ENCODE measurements at places on chromosomes 5 and 9. TPM values are rescaled to one million over a fixed set of nuclear protein-coding genes. Genes with fewer than 3 reads are reported as not detected.

DNA sequence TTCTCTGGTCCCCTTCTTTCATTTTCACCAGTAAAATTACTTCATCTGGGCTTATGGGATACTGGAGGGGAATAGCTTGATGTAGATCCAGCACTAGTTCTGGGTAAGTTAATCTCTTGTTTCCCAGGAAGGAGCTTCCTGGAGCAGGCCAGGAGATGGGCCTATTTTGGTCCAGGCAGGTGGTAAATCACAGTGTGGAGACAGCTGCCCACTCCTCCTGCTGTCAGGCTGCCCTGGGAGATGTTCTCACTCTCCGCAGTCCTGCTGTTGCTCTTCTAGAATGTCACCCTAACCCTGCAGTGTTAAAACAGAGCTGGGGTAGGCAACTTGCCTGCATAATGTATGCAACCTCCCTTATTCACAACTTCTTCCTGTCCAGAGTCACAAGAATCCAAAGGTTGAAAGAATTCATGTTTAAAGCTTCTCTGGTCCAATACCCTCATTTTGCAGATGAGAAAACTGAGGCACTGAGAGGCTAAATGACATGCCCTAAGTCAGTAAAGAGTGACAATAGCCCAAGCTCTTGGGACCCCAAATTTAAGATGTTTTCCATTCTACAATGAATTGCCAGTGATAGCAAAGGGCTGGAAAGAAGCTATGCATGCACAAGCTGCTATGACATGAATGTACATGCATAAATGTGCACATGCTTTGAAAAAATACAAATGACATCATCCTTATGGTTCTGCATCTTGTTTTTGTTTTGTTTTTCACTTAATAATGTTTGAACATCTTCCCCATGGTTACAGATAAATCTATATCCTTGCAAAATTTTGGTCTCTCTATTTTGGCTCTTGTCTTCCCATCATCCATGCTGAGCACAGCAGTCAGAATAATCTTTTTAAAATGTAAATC lies 71.8 kb upstream of the ADRA1B start:
- DNase-seq: no peak

LCNL1 gene
- total RNA-seq: not detected

GABRP gene
- 0.43 TPM for total RNA-seq

DNA sequence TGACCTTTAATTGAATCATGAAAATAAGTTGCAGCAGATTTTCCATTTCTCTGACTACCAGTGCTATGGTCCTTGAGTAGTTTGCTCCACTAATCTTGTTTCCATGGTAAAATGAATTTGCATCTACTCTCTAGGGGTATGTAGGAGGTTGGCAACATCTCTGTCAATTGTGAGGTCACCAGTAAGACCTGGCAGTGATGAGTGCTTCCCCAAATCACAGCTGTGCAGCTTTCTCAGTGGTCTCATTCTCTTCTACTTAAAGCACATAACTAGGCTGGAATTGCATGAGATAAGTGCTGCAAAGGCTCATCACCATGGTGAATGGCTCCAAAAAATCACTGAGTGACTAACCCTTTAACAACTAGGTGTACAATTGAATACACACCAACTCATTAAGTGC lies 36.3 kb downstream of the ADAMTS19 start:
- no peak for DNase-seq

GRCh38 chr5:42338136-42338535 lies 85.1 kb upstream of the GHR start:
- DNase-seq: no peak

GRCh38 chr9:133521122-133522072 lies 3.4 kb downstream of the MYMK start:
- DNase-seq: no peak

DNA sequence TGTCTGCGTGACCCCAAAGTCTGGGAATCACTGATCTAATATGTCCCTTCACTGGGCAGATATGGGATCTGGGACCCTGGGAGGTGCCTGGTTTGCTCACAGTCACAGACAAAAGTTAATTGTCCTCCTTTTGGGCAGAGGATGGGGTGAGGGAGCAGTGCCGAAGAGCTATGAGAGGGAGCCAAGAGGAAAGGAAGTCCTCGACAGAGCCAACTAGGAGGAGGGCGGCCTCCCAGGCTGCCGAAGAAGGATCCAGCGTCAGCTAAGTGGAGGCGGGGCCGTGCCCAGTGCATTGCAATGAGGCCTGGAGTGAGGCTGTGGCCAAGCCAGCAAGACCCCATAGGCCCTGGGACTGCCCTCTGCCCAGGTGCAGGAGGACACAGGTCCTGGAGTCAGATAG lies 11.4 kb downstream of the AIF1L start:
- DNase-seq: no peak

DOCK2 gene
- total RNA-seq: 33.1 TPM

CDH6 gene
- total RNA-seq: 6.5 TPM

IL7R gene
- total RNA-seq: 6.6 TPM

DNA sequence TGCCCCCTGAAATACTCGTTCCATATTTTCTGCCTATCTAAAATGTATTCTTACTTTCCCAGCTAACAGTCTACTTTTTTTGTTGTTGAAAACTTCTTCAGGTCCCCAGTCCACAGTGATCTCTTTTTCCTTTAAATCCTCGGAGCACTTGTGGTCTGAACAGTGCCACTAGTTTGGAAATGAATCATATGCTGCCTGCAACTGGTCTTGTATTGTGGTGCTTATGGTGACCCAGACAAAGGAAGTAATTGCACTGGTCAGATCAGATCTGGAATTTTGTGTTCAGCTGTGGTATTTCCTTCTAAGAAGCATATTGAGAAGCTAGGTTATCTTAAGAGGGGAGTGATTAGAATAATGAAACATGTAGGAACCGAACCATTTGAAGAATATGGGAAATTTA lies 2.9 kb downstream of the UNC13B start:
- no peak for DNase-seq

GRCh38 chr9:131677049-131677443 lies 62.8 kb downstream of the RAPGEF1 start:
- DNase-seq: no peak

GRCh38 chr5:143922718-143923117 lies 110.8 kb downstream of the HMHB1 start:
- no peak for DNase-seq

GRCh38 chr9:114190563-114190905 lies 35.2 kb downstream of the COL27A1 start:
- DNase-seq: no peak

- DNase-seq: peak; percentile 94
Measured at GRCh38 chr5:67301285-67301903, 104.8 kb upstream of the CD180 start.

DNA sequence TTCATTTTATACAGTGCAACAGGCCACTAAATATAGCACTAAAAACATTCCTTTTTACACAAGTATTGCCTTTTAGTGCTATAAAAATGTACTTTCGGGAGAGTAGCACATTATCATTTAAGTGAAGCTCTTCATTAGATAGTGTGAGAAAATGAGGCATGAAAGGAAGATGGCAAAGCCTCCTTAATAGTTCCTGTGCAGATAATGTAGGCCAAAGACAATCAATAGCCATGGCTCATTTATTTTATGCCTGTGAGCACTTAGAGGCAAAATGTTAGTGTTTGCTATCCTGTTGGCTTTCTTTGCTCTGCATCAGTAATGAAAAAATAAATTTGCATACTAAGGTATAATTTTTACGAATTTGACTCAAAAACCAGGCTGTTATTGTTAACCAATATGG lies 929.5 kb upstream of the C9orf72 start:
- no peak for DNase-seq

GRCh38 chr5:149733129-149733900 lies 3.2 kb downstream of the PPARGC1B start:
- DNase-seq: no peak

- DNase-seq: no peak
Measured at GRCh38 chr9:135888766-135889394, 18.5 kb downstream of the CAMSAP1 start.

DNA sequence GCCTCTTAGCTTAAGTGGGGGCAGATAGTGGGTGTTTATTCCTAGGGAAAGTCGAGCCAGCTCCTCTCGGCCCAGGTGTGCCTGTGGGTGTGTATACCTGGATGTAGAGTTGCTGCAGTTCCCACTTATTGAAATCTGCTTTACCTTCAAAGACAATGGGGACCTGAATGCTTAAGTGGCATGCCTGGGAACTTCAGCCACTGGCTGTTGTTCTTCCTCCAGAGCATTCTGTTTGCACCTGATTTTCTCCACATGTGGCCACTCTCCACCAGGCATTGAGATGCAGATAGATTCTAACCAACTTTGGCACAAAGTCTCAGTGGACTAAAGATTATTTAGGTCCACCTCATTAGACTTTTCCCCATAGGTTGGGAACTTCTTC lies 186.8 kb downstream of the ZNF462 start:
- no peak for DNase-seq

GRCh38 chr5:149496166-149496565 lies 55.1 kb downstream of the CSNK1A1 start:
- DNase-seq: no peak

DNA sequence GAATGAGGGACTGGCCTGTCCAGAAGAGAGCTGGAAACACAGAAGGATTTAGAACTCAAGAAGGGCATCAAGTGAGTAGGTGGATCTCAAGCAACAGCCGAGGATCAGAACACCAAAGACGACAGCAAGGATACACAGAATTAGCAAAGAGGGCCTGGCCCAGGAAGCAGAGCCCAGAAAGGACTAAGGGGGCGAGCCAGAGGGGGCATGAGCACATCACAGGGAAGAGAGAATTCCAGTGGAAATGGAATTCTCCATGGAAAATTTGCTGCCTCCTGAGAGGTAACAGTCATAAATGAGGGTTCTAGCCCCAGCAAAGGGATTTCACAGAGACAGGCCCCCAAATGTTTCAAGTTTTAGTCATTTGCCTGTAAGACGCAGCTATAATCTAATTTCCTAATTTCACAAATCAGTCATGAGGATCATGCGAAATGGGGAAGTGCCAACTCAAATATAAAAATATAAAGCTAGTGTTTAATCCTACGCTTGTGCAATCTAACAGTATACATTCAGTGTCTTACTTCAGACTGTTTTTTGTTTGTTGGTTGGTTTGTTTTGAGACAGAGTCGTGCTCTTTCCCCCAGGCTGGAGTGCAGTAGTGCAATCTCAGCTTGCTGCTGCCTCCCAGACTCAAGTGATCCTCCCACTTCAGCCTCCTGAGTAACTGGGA lies 46.7 kb downstream of the FNBP1 start:
- no peak for DNase-seq

LCN9 gene
- not detected for total RNA-seq

DNA sequence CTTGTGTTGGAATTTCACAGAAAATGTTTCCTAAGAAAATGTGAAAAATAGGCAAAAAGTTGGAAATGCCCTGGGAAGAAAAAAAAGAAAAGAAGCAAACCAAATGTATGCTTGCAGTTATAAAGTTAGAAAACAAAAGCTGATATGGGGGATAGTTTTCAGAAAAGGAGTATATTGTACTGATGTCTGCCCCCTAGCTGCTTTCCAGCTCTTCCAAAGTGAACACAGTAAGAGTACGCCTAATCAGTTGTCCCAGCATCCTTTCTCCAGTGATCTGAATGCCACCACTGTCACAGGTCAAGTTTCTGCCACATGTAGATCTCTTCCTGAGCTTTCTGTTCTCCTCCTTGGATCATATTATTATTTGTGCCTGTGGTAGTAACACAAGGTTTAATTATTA lies 5.8 kb downstream of the TYRP1 start:
- DNase-seq: no peak

ARAP3 gene
- 55.5 TPM for total RNA-seq

GRCh38 chr9:16426716-16427115 lies 443.8 kb downstream of the BNC2 start:
- no peak for DNase-seq

- no peak for DNase-seq
Measured at GRCh38 chr5:92513067-92513466, 1068.0 kb downstream of the NR2F1-AS1 start.

DNA sequence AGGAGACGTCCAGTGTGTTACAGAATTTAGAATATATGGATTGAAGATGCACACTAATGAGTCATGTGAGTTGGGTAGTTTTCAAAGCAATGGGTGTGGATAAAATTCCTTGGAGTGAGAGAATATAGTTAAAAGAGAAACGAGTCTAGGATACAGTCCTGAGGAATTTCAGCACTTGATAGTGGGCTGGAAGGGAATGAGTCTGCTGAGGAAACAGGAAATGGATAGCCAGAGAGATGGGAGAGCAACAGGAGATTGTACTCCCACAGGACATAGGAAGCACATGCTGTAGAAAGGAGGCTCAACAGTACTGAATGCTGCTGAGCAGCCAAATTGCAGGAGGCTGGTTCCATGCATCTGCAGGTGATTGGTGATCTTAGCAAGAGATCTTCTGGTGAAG lies 68.1 kb downstream of the FBN2 start:
- DNase-seq: no peak

DNA sequence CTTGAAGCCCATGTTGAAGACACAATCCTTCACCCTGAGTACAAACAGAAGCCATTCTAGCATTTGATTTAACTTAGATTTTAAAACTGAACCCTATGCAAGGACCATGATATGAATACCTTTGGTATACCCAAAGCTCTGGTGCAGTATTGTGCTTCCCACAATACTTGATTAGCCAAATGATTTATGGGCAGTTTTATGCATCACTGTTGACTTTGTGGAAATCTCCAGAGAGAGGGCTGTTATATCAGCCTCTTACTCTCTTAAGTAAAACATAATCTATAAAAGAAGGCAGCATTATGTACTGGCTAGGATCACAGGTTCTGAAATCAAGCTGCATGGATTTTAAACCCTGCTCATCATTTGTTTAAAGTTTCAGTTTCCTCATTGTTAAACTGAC lies 762.8 kb downstream of the EFNA5 start:
- DNase-seq: no peak

ZNF483 gene
- 3.1 TPM for total RNA-seq

GRCh38 chr9:124770359-124771020 lies 621 bp downstream of the NR6A1 start:
- no peak for DNase-seq

DNA sequence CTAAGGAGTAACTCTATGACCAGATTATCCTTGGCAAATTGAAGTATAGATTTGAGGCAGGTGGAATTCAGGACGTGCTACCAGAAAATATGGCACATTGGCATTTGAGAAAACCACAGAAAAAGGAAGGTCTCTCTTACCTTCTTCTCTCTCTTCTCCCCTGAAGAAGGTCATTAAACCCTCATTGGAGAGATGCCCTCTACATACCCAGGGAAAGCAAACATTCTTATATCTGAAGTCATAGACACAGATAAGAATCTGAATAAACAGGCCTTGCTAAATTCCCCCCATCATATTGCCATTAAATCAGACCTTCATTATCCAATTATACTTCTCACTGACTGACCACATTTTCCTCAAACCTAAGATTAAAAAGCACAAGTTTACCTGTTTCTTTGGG lies 17.8 kb downstream of the SPINK1 start:
- DNase-seq: no peak

- DNase-seq: no peak
Measured at GRCh38 chr9:119101048-119101447, 268.2 kb downstream of the BRINP1 start.

- no peak for DNase-seq
Measured at GRCh38 chr5:54803471-54804011, 181.9 kb downstream of the ESM1 start.

Measured in ascending aorta (tissue), 2 donors.